ENCODE measurements at places on chromosomes 7 and 10. TPM values are rescaled to one million over a fixed set of nuclear protein-coding genes. Genes with fewer than 3 reads are reported as not detected.

DNA sequence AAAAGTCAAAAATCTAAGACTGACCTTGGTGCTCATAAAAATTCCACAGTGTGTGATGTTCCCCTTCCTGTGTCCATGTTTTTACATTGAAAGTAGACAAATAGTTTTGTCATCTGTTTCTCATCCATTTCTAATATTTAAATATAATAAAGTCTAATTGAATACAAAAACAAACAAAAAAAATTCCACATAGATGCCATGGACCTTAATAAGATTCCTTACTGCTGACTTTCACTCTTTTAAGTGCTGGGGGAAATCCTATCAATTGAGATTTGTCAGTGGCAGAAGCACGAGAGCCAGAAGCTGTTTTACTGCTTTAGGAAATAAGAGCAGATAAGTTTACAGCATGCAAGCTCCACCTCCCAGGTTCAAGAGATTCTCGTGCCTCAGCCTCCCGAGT is 310.0 kb downstream of the ABCA13 start:
- H3K36me3 ChIP-seq: no peaks in the 10 kb centered on the region
- no peaks in the 10 kb centered on the region for H3K4me1 ChIP-seq
- no peak overlapping the region for H3K4me3 ChIP-seq
- no peaks in the 10 kb centered on the region for H3K27me3 ChIP-seq
- no peak for DNase-seq

SPDYE8 gene
- 0.06 TPM for total RNA-seq

- peaks cover 9% of the 10 kb centered on the region for H3K4me1 ChIP-seq
- no peak overlapping the region for H3K27ac ChIP-seq
- no peaks in the 10 kb centered on the region for H3K36me3 ChIP-seq
- no peaks in the 10 kb centered on the region for H3K27me3 ChIP-seq
These were observed 169.5 kb upstream of the PFKP start for GRCh38 chr10:2897619-2898508.

GRCh38 chr10:70359017-70359550 is 23.3 kb downstream of the LRRC20 start:
- H3K4me3 ChIP-seq: no peak overlapping the region
- H3K36me3 ChIP-seq: no peaks in the 10 kb centered on the region
- no peak for DNase-seq
- peaks cover 12% of the 10 kb centered on the region for H3K4me1 ChIP-seq
- H3K27me3 ChIP-seq: no peaks in the 10 kb centered on the region
- H3K27ac ChIP-seq: no peak overlapping the region

UCN3 gene
- 0.50 TPM for total RNA-seq

DRGX gene
- 3.4 TPM for total RNA-seq

GRCh38 chr10:121675344-121675743 is 77.1 kb upstream of the FGFR2 start:
- no peak overlapping the region for H3K27ac ChIP-seq
- H3K4me1 ChIP-seq: peaks cover 4% of the 10 kb centered on the region
- H3K4me3 ChIP-seq: no peak overlapping the region
- H3K27me3 ChIP-seq: no peaks in the 10 kb centered on the region

DNA sequence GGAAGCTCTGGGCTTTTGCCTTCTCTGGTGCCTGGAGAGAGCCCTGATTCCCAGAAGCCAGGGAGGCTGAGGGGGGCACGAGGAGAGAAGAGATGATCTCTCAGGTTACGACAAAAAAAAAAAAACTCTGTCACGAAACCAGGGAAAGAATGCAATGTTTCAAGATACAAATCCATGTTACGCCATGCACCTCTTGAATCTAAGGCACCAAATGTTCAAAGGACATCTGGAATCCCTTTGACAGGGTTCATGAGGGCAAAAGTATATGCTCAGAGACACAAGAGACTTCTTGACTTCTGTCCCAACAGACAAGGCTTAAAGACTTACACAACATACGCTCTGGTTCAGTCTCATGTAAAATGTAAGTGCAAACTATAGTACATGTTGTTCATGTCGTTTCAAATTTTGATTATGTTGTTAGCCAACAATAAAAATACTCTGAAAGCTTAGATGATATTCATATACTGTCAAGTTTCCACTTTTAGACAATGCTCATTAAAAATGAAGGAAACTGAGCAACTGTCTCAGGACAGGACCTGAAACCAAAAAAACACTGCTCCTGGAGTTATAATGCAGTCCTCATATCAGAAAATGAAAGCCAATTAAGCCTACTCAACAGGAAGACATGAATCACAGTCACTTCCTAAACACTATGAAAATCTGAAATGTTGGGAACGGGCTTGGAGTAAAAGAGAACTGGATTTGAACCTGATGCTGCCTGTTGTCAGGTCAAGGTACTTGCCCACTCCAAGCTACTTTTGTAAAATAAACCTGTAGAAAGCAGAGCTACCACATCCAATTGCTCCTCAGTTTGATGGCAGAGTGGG is 72.3 kb downstream of the CHCHD3 start:
- no peak overlapping the region for H3K27ac ChIP-seq
- H3K4me3 ChIP-seq: no peak overlapping the region
- H3K27me3 ChIP-seq: no peaks in the 10 kb centered on the region
- H3K36me3 ChIP-seq: peaks cover 4% of the 10 kb centered on the region

DNA sequence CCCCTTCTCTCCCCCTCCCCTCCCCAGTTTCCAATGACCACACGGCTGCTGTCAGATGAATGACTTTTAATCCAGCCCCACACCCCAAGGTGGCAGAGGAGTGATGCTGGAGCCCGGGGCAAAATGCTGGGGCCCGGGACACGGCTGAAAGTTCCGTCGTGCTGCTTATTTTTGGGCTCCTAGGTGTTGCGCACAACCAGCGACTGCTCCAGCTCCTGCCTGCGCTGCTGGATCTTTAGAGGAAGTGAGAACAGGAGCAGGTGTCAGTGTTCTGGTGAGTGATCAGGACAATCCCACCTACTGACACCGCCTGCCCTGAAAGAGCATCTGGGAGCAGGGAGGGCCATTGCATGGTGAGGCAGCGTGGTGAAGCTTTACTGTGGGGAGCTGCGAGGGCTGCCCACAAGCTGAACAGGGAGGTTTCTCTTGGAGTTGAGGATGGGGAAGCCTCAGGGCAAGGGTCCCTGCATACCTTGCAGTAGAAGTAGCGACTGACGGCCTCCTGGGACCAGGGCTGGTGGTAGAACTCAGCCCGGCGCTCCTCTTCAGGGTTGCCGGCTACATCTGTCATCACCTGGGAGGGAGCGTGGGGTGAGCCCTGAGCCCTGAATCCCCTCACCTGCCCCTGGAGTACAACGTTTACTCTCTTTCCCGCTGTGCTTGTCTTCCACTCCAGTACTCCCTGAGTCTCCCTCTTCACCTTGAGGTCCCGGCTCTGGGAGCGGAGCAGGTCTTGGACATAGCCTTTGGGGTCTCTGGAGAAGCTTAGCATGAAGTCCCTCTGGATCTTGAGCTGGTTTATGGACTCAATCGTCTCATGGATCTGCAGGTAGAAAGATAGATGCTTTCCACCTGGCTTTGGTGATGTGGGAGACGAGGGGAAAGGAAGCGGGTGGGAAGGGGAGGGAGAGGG is 6.9 kb downstream of the CHPF2 start:
- H3K27ac ChIP-seq: no peak overlapping the region
- no peaks in the 10 kb centered on the region for H3K27me3 ChIP-seq
- DNase-seq: no peak
- peaks cover 87% of the 10 kb centered on the region for H3K36me3 ChIP-seq
- no peak overlapping the region for H3K4me3 ChIP-seq
- peaks cover 20% of the 10 kb centered on the region for H3K4me1 ChIP-seq

MRC1 gene
- total RNA-seq: 23.1 TPM

LIPK gene
- not detected for total RNA-seq

- H3K4me3 ChIP-seq: no peak overlapping the region
- H3K4me1 ChIP-seq: peaks cover 25% of the 10 kb centered on the region
- no peaks in the 10 kb centered on the region for H3K27me3 ChIP-seq
- no peaks in the 10 kb centered on the region for H3K36me3 ChIP-seq
These were observed 145.6 kb upstream of the PPP2R2D start for GRCh38 chr10:131755200-131755599.

DNA sequence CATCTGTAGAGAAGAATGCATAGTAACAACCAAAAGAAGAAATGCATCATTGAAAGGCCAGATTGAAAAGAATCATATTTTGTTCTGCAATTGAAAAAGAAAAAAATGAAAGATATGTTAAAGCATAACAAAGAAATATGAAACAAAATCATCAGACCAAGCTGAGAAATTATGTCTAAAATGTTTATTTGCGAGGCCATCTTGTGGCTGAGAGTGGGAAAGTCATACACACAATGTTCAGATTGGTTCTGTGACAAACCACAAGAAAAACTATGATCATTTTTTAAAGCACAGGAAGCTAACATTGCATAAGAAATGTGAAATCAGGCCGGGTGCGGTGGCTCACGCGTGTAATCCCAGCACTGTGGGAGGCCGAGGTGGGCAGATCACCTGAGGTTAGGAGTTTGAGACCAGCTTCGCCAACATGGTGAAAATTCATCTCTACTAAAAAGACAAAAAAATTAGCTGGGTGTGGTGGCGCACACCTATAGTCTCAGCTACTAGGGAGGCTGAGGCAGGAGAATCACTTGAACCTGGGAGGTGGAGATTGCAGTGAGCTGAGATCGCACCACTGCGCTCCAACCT is 36.6 kb downstream of the ABCB5 start:
- no peak overlapping the region for H3K27ac ChIP-seq
- H3K27me3 ChIP-seq: no peaks in the 10 kb centered on the region
- no peak overlapping the region for H3K4me3 ChIP-seq
- H3K36me3 ChIP-seq: no peaks in the 10 kb centered on the region

- no peaks in the 10 kb centered on the region for H3K4me1 ChIP-seq
- H3K27ac ChIP-seq: no peak overlapping the region
- H3K36me3 ChIP-seq: no peaks in the 10 kb centered on the region
These were observed 111.0 kb upstream of the JAZF1 start for GRCh38 chr7:28291559-28291958.

DNA sequence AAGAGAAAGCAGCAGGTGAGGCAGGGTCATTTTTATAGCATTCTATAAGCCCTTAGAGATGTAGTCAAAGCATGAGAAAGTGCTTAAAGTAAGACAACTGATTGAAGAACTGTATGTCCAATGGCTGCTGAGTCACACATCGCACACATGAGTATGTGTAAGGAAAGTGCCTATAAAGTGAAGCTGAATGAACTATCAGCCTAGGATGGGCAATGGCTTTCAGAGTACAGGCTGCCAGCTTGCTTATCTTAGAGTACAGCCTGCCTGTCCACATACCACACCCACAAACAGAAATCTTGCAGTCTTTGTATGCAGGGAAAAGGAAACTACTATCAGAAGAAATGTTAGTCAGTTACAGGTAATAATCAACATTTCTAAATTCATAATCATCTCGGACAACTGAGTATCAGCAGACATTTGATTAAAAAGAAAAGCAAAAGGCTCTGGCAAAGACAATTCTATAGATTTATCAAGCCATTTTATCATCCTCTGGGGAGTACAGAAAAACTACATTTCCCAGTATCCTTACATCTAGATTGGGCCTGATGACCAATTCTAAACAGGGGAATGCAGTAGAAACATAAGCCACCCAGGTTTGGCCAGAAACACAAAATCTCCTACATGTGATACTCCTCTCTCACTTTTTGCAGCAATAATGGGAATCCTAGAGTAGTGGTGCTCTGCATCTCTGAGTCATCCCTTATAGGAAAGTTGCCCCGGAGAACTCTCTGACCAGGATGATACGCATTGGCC is 16.2 kb upstream of the EPHB6 start:
- no peaks in the 10 kb centered on the region for H3K4me1 ChIP-seq
- no peaks in the 10 kb centered on the region for H3K36me3 ChIP-seq
- H3K27ac ChIP-seq: no peak overlapping the region
- no peaks in the 10 kb centered on the region for H3K27me3 ChIP-seq
- no peak overlapping the region for H3K4me3 ChIP-seq

GRCh38 chr10:89426230-89426868 is 12.0 kb downstream of the IFIT5 start:
- H3K27me3 ChIP-seq: no peaks in the 10 kb centered on the region
- no peaks in the 10 kb centered on the region for H3K36me3 ChIP-seq
- H3K27ac ChIP-seq: no peak overlapping the region
- H3K4me3 ChIP-seq: no peak overlapping the region

DNA sequence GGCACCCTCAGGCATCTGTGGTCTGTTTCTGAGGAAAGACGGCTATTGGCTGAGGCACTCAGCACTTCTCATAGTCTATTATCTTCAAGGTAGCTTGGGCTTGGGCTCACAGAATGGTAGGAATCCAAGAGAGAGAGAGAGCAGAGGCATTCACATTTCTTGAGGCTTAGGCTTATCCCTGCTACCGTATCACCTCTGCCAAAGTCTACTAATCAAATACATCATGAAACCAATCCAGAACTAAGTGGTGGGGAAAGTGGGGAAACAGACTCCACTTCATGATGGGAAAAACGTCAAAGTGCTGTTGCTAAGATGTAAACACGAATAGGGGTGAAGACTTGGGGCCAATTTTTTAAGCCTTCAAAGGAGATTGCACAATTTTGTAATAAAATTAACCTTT is 271.1 kb upstream of the SEMA3D start:
- H3K27ac ChIP-seq: no peak overlapping the region
- no peak for DNase-seq
- no peaks in the 10 kb centered on the region for H3K4me1 ChIP-seq
- H3K36me3 ChIP-seq: no peaks in the 10 kb centered on the region

RBP4 gene
- 2.3 TPM for total RNA-seq

GRCh38 chr10:13613519-13613918 is 26.8 kb downstream of the PRPF18 start:
- H3K27me3 ChIP-seq: no peaks in the 10 kb centered on the region
- peaks cover 5% of the 10 kb centered on the region for H3K4me1 ChIP-seq
- peak; percentile 93 for DNase-seq
- H3K4me3 ChIP-seq: no peak overlapping the region
- no peak overlapping the region for H3K27ac ChIP-seq
- H3K36me3 ChIP-seq: peaks cover 12% of the 10 kb centered on the region

- H3K27me3 ChIP-seq: peaks cover 2% of the 10 kb centered on the region
- H3K27ac ChIP-seq: no peak overlapping the region
- no peak overlapping the region for H3K4me3 ChIP-seq
- no peak for DNase-seq
- no peaks in the 10 kb centered on the region for H3K4me1 ChIP-seq
- no peaks in the 10 kb centered on the region for H3K36me3 ChIP-seq
These were observed 32.1 kb upstream of the CHST15 start for GRCh38 chr10:124125305-124126116.

PGAM2 gene
- 3.5 TPM for total RNA-seq

DNA sequence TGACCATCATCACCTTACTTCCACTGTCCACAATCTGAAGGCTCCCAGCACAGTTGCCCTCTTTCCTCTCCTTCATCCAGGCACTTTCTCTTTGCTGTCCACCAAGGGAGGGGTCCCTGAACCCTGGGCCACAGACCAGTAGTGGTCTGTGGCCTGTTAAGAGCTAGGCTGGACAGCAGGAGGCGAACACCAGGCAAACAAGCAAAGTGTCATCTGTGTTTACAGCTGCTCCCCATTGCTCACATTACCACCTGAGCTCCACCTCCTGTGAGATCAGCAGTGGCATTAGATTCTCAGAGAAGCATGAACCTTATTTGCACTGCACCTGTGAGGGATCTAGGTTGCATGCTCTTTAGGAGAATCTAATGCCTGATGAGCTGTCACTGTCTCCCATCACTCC is 27.7 kb downstream of the FZD1 start:
- DNase-seq: no peak
- no peak overlapping the region for H3K27ac ChIP-seq
- H3K4me1 ChIP-seq: no peaks in the 10 kb centered on the region

FHIP2A gene
- 26.8 TPM for total RNA-seq
